Effector CD8-positive, alpha-beta T cell (primary cell): ENCODE measurements at places on chromosomes 13 and 19.

DNA sequence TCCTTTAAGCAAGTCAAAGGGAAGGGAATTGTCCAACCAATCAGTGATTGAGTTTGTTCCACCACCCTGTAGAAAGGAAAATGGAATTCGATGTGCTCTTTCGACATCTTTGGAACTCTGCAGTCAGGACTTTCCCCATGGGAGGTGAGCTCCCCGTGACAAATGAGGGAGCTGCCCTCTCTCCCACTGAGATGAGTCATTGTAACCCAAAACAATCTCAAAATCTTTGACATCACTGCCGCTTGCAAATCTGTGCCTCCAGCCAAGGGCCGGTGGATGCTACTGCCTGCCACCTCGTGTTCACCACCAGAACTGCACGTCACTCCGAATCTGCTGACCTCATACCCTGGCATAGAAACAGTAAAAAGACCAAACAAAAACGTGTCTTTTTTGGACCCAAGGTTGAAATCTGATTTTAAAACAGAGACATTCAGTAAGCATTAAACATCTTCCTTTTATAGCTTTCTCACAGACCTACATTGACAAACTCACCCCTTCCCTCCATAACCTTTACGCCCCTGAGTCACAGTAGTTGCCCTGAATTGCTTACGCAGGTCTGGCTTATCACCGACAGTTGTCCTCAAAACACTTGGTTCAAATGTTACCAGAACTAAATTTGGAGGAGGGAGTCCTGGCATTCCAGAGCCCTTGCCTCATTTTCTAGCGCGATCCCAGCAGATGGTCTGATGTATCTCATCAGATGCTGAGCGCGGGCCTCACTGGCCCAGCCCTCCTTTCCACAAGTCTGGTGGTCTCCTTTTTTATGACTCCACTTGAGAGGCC, 105.2 kb downstream of the COL4A2 start:
- peak; percentile 6 for DNase-seq

DNA sequence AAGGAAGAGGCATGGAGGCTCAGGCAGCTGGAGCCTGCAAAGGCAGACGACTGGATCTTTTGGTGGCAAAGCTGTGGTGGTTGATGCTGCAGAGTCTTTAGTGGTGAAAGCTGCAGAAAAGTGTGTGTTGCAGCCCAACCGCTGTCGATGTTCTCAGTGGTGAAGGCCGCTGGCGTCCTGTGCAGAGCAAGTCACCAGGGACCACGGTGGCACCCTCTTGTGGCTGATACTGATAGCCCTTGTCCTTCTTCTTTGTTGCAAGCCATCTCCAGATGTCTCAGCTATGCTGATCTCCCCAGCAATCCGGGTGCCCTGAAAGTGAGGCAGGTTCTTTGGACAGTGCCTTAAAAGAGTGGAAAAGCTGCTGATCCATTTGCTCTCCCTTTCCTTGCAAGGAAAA, 610.9 kb upstream of the PCDH9 start:
- DNase-seq = no peak

- no peak for DNase-seq
Measured at GRCh38 chr13:47250146-47250545, 353.3 kb upstream of the HTR2A start.

- no peak for DNase-seq
Measured at GRCh38 chr13:43006893-43007631, 15.0 kb upstream of the EPSTI1 start.

- DNase-seq = no peak
Measured at GRCh38 chr13:24985107-24985506, 110.8 kb upstream of the PABPC3 start.

GRCh38 chr19:14848822-14849221, at the start of gene OR7A10:
OR7A10 (minus strand) TSS chr19:14848922; CDS start chr19:14841877, 7,045 bp downstream.
- no peak for DNase-seq

DNA sequence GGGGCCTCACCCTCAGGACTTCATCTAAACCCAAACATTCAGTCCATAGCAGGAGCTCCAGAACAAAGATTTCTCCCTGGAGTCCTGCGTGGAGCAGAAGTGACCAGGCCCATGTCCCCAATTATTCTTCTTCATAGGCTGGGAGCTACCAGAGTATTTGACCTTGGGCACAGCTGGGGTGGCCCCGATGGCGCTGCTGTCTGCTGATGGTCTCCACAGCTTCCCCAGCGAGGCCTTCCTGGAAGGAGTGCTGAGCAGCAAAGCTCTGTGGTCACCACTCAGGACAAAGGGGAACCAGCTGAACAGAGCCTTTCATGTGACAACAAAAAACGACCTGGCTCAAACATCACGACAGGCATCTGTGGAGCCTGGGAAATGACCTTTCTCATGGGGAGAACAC, 62.7 kb upstream of the ARGLU1 start:
- no peak for DNase-seq
